ENCODE measurements at places on chromosomes 2 and 18. TPM values are rescaled to one million over a fixed set of nuclear protein-coding genes. Genes with fewer than 3 reads are reported as not detected.
A peak's percentile ranks its signal among the peaks of the same experiment; 100 is the strongest.

Gene SLC9A4
- total RNA-seq: 0.42 TPM

- DNase-seq: no peak
These were observed 29.4 kb upstream of the LPIN2 start for GRCh38 chr18:3042379-3042778.

DNA sequence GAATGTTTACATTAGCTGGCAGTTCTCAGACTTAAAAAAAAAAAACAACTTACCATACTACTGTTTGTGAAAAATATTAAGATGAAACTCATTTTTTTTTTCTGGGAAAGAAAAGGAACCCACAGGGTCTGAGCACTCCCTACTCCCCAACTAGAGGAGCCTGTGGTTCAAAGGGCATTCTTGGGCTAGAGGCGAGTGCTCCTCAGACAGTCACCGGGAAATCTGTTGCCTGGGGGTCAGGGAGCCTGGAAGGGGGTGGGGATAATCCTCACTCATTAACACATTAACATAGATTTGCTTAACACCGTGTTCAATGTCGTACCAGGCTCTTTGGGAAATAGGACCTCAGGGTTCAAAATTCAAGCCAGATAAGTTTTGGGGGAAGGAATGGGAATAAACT, 57.6 kb downstream of the LAMA3 start:
- DNase-seq: no peak

DNA sequence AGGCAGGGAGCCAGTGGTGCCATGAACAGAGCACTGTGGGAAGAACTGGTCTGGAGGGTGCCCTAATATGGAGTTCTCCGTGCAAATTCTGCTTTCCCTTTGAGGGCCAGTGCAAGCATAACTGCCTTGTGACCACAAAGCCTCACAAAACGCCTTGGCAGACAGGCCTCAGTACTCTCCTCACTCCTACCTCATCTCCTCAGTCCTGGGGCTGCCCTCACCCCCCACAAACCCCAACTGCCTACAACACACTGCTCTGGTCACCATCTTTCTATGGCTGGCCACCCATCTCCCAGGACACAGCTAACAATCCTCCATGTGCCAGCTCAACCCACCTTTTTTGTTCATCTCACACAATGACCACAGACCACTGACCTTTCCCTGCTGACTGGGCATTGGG, 8.9 kb downstream of the COX5B start:
- no peak for DNase-seq

GRCh38 chr2:149192427-149192826, 138.0 kb upstream of the LYPD6 start:
- DNase-seq: no peak

DNA sequence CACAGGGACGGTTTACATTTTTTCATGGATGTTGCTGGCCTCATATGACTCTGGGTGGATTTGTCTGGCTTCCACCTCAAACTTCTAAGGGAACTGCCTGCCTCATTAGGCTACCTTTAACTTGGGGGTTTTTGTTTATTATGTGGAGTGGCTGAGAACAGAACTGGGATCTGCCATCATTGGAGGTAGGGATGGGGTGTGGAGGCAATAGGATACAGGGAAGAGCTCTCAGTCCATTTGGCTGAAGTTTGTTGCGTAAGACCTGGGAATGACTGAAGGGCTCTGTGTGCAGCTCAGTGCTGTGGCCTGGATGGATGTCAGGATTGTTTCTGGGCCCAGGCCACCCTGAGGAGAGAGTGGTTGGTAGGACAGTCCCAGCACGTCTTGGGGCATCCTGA, 31.2 kb downstream of the ASB1 start:
- DNase-seq: peak; percentile 58

DNA sequence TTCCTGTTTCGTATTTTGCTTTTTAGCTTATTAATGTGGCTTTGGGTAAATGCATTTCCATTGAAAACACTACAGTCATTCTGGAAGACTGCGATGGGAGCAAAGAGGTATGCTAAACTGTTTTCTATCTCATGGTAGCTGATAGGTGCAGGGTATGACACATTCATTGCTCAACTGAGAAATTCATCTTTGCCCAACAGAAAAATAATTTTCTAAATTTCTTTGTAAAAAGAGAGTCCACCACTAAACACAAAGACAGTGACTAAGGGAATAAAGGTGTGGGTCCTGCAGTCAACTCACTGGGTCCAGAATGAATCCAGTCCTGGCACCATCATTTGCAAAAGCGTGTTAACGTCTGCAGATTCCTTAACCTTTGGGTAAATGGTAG, 19.9 kb downstream of the ERMN start:
- no peak for DNase-seq

Gene MBD5
- 13.2 TPM for total RNA-seq

GRCh38 chr2:108118996-108119395, 120.8 kb upstream of the SULT1C3 start:
- DNase-seq: no peak

DNA sequence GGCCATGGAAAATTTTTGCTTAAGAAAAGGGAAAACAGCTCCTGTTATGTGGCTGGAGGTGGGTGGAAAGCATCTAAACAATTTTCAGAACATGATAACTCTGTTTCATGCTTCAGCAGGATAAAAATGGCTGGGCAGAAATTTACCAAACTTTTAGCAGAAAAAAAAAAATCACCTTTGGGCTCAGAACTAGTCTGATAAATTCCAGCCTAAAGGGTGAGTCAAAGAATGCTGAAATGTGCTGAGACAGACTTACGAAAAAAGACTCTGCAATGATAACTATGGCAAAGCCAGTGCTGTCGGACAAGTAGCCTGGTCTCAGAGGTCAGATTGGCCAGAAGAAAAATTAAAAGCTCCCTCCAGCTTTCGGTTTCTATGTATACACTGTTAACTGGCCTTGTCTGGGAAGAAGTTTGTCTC, 123.6 kb downstream of the LRATD1 start:
- DNase-seq: peak; percentile 43

Gene PLB1
- 0.31 TPM for total RNA-seq

GRCh38 chr18:30859036-30859435, 183.5 kb downstream of the DSC3 start:
- no peak for DNase-seq

- DNase-seq: peak; percentile 55
These were observed 2.7 kb upstream of the RNPEPL1 start for GRCh38 chr2:240565333-240566202.

DNA sequence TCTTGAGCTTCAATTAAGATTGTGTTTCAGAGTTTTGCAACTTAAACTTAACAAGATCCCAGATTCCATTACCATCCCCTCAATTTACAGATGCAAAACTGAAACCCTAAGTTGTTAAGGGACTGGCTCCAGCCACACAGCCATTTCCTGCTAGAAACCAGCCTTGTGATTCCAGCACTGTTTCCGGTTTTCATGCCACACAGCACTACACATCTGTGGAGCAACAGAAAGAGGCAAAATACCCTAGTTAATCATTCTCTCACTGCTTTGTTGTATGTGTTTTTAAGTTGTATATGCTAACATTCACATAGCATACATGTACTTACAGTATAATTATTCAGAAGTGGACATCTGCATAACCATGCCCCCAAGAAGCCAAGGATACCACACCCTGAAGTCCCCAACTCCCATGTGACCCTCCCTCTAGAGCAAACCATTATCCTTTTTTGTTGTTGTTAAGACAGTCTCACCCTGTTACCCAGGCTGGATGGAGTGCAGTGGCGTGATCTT, 87.4 kb downstream of the MYO5B start:
- DNase-seq: no peak

DNA sequence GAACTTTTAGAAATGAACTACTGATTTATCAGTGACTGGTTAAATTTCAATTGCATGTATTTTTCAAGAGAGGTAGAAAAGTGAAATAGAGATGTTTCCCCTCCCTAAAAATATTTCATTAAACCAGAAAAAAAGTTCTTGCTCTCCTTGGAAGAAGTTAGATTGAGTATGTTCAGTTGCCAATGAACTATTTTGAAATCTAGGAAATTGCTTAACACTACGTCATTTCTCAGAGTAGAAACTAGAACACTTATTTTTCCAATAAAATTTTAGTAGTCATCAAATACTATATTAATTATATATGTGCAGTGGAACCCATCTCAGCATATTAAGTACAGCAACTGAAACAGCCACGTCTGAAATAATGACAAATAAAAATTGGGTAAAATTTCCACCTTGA, 51.8 kb upstream of the STAT1 start:
- DNase-seq: no peak

Gene NAT8
- not detected for total RNA-seq

Gene FEV
- not detected for total RNA-seq

Gene HOXD11
- not detected for total RNA-seq

GRCh38 chr2:12167525-12168317, 421.3 kb downstream of the LPIN1 start:
- no peak for DNase-seq

DNA sequence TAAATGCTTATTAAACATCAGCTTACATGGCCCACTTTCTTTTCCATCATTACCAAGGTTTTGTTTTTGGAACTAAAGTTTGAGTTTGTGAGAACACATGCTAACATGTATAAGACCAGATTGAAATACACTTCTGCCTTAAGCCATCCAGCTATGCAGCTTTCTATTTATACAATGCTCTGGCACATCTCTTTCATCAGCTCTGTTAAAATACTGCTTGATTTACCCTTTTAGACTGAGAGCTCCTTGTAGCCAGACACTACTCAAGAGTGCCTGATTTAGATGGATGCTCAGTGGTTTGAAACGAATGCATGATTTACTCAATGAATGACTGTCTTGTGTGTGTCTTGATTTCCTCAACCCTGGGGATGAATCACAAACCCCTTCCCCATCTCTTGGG, 392.5 kb downstream of the THSD7B start:
- no peak for DNase-seq

DNA sequence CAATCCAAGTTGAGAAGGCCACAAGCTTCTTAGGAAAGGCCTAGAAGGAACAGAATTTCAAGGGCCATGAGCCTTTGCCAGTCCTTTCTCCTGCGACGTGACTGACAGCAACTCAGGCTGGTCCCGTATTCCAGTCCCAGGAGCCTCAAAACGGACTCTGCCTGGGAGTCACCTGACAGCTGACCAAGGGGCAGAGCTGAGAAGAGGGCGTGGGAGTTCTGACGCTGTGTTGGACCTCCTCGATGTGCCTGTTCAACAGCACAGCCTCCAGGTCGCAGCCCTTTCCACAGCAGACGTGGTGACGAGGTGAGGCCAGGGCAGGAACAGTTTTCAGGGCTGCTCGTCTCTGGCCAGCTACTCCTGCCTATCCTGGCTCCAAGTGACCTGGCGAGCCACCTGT, 37.6 kb downstream of the CENPO start:
- DNase-seq: no peak

- no peak for DNase-seq
These were observed 83.5 kb upstream of the STPG4 start for GRCh38 chr2:47238638-47239037.

DNA sequence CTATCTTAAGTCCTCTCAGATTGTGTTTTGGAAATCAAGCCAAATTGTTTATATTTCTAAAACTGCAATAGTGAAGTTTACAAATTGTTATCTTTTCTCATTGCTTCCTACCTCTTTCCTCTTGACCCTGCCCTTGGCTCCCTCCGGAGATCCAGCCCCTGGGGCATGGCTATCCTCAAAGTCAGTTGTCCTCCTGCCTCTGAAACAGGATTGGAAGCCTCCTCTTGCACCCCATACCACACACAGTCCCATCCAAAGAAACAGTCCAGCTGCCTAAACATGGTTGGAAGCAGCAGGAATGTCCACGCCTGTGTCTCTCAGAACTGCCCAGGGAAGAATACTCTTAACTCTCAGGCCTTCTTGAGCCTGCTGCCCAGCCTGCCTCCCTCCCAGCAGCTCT, 30.1 kb upstream of the COL6A3 start:
- no peak for DNase-seq

GRCh38 chr2:39730685-39731302, 48.3 kb downstream of the THUMPD2 start:
- no peak for DNase-seq

Gene TMEM182
- total RNA-seq: 29.7 TPM

GRCh38 chr2:30310371-30310770, 79.0 kb downstream of the LBH start:
- DNase-seq: no peak

GRCh38 chr2:161857920-161858319, 216.1 kb downstream of the DPP4 start:
- DNase-seq: no peak

GRCh38 chr2:233451950-233452349, 97.7 kb downstream of the DGKD start:
- no peak for DNase-seq

GRCh38 chr18:24354278-24354677, 43.3 kb downstream of the OSBPL1A start:
- no peak for DNase-seq

GRCh38 chr2:195538937-195539336, 118.1 kb upstream of the SLC39A10 start:
- DNase-seq: no peak

GRCh38 chr2:191591025-191591424, 86.9 kb upstream of the NABP1 start:
- DNase-seq: no peak

- peak; percentile 84 for DNase-seq
These were observed at the start of gene PIEZO2 for GRCh38 chr18:11149441-11150270. PIEZO2 (minus strand) TSS chr18:11149569; CDS start chr18:11148588, 981 bp downstream.

- no peak for DNase-seq
These were observed 107.7 kb downstream of the EHBP1 start for GRCh38 chr2:62812921-62813825.

DNA sequence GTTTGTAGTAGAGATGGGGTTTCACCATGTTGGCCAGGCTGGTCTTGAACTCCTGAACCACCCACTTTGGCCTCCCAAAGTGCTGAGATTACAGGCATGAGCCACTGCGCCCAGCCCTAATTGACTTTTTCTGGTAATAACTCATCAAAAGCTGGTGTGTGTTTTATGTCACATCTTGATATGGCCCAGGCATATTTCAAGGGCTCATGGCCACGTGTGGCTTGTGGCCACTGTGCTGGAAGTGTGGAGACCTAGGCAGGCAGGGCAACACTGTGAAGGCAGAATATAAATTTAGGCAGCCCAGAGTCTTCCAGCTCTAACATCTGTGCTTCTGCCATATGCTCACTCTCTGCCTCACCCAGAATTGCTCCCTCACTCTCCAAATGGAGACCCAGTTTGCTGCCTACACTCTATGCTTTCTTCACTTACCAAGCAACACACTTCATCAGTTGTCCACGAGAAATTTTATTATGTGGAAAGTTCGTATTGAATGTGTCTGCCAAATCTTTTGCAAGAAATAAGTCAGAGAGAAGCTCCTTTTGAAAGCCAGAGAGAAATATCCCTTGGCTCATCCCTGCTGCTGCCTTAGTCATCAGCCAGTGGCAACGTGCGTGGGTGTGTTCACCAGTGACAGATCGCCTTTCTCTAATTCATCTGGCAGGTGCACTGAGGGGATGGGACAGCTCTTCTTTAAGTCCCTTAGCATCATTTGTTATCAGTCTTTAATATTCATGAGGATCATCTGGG, 129.4 kb upstream of the CXCR4 start:
- peak; percentile 55 for DNase-seq

- DNase-seq: peak; percentile 93
These were observed 45.4 kb downstream of the LIMS1 start for GRCh38 chr2:108579623-108580022.

Gene RTP5
- 0.08 TPM for total RNA-seq
